ENCODE measurements at places on chromosomes 4 and X.

GRCh38 chr4:156764846-156765245 lies 206.8 kb downstream of the PDGFC start:
- no peak for DNase-seq

DNA sequence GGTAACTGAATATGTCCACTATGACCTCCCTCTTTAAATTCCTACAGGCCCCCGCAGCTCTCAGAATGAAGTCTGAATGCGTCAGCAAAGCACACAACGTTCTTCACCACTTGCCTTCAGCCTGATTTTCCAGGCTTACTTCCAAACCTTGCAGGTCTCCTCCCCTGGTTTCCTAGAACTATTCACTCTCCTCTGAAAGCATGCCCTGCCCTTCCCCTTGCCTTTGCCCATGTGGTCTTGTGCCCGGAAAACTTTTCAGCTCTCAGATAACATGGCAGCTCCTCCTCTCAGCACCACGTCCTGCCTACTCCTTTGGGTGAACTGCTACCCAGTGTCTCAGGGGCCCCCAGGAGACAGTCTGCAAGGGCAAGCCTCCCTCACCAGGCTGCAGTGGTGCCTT lies 268.5 kb upstream of the LDB2 start:
- DNase-seq, result no peak

GRCh38 chr4:185396724-185397385 lies at the start of gene ANKRD37:
Gene ANKRD37 (plus strand): TSS chr4:185396841. CDS start chr4:185396924, 83 bp downstream.
- DNase-seq, result no peak

DNA sequence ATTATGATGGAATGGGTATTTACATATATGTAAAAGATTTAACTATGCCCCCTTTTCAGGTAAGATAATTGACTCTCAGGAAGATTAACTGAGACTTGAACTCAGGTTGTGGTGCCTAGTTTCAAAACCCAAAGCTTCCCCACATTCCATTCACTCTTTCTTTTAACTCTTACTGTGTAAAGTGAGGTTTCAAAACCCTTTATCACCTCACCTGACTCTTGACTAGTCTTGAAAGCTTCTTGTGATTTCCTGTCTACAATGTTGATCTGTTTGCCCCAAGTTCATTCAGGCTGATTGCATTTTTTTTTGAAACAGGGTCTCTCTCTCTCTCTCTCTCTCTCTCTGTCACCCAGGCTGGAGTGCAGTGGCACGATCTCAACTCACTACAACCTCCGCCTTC lies 40.5 kb upstream of the RAPGEF2 start:
- DNase-seq, result no peak

DNA sequence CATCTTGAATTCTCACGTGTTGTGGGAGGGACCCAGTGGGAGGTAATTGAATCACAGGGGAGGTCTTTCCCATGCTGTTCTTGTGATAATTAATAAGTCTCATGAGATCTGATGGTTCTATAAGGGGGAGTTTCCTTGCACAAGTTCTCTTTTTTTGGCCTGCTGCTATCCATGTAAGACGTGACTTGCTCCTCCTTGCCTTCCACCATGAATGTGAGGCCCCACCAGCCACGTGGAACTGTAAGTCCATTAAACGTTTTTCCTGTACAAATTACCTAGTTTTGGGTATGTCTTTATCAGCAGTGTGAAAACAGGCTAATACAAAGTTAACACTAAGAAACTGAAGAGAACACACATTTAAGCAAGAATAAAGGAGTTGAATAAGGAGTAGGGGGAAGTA lies 16.0 kb downstream of the TBCK start:
- DNase-seq, result no peak

DNA sequence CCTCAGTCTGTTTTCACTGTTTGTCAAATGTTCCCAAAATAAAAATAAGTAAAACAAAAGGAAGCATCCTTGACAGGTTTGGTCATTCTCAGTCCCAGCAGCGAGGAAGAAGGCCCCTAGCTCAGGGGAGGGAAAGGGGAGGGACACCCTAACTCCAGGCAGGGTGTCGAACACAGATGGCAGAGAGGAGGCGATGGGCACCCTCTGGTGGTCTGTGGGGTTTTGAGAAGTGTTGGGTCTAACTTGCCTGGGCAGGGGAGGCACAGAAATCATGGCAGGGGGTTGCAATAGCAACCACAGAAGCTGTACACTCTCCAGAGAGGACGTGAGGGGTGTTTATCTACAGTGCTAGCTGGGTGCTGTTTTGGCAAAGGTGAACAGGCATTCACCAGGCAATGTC lies 229.8 kb upstream of the SFRP2 start:
- DNase-seq, result no peak

- DNase-seq, result no peak
Measured at GRCh38 chrX:119155416-119156035, 27.9 kb upstream of the KIAA1210 start.

GRCh38 chrX:65874765-65875164 lies 165.1 kb downstream of the VSIG4 start:
- DNase-seq, result no peak

- no peak for DNase-seq
Measured at GRCh38 chr4:165175879-165176278, 31.5 kb upstream of the KLHL2 start.

GRCh38 chr4:142406917-142407501 lies 439.1 kb downstream of the INPP4B start:
- DNase-seq, result no peak

- no peak for DNase-seq
Measured at GRCh38 chr4:46484881-46485280, 95.0 kb upstream of the GABRA2 start.

GRCh38 chr4:114907568-114907967 lies 205.9 kb downstream of the NDST4 start:
- no peak for DNase-seq

- no peak for DNase-seq
Measured at GRCh38 chrX:69318651-69319340, 153.5 kb upstream of the PJA1 start.

- DNase-seq, result peak; percentile 32
Measured at GRCh38 chr4:183840311-183840710, 64.8 kb upstream of the STOX2 start.

DNA sequence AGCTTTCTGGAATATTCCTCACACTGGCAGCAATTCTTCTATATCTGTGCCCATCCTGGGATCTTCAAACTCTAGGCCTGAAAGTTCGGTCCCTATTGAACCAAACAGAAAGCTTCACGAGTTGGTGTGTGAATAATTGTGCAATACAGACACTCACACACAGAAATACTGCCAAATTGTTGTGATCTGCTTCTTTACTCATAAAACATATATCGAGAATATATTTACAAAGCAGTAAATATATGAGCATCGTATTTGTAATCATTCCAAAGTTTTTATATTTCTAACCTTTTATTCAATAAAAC lies 56.6 kb upstream of the BEX4 start:
- DNase-seq, result no peak

GRCh38 chr4:9875516-9875915 lies 94.1 kb downstream of the DRD5 start:
- DNase-seq, result no peak

DNA sequence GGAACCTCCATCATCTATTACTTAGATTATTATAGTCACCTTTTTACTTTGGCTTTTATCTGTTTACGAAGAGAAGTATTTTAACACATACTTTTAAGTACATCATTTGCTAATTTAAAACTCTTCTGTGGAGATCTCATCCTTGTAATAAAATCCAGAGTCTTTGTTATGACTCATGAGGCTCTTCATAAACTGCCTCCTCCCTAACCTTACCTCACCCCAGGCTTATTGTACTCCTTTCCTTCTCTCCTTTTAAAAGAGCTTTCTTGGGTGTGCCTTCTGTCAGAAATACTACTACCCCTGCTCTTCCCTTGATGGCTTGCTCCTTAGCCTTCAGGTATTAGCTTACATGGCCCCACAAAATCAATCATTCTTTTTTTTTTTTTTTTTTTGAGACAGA lies 6.6 kb downstream of the ARL9 start:
- no peak for DNase-seq

DNA sequence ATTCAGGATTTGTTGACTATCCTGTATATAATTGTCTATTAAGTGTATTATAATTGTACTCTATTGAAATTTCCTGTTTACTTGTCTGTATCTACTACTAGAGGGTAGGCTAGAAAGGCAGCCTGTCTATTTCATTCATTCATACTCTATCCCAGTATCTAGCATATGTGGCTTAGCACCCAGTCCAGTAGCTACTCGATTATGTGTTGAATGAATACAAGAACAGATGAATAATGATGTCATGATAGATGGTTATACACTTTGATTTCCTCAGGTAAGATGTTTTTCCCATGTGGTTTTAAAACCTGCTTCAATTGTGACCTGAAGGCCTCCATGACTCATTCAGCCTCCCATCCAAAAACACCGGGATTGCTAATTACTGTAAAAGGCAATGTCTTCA lies 68.0 kb downstream of the IL21 start:
- no peak for DNase-seq

DNA sequence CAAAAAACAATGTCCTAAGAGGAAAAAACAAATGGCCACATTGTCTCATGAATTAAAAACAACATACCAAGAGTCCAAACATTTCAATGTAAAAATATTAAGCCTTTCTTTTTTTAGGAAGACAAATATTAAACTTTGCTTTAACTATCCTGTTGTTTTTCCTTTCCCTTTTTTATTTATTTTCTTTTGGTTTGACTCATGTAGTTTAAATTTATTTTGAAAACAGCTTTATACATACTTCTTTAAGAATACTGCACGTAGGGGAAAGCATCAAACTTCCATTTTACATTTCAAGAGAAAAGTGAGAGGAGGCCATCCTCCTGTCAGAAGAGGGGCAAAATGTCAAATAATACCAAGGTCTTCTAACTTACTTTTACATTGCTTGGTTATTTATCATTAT lies 8.7 kb downstream of the GAB1 start:
- no peak for DNase-seq

All from stimulated activated CD8-positive, alpha-beta memory T cell treated with anti-CD3 and anti-CD28 coated beads, Interleukin-15, amount 100 ng/mL, for 48 hours (primary cell).